Right hindlimb (tissue), 1 donor: ENCODE measurements at places on chromosomes 11 and 22.
A peak's percentile ranks its signal among the peaks of the same experiment; 100 is the strongest.

- DNase-seq: no peak
Observed at GRCh38 chr11:45304111-45304991, 18.2 kb upstream of the SYT13 start.

DNA sequence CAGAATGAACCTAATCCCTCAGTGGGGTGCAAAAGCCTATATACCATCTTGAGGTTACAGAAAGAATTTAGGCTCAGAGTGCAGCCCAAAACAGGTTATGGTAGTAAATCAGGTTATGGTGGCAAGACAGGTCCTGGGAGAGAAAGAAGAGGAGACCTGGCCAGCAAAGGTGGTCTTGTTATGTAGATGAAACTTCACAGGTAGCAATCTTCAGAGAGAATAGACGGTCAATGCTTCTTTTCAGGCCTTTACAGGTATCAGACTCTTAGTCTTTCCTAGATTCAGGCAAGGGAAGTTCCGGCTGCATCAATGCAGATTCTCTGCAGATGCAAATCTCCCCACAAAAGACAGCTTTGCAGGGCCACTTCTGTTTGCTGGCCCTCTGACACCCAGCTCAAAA is 45.8 kb upstream of the SORL1 start:
- DNase-seq: no peak

- no peak for DNase-seq
Observed at GRCh38 chr11:134157451-134157850, 66.3 kb downstream of the NCAPD3 start.

GRCh38 chr11:70032943-70033710 is 45.0 kb upstream of the ANO1 start:
- DNase-seq: no peak

GRCh38 chr11:69615545-69616278 is 25.2 kb upstream of the CCND1 start:
- DNase-seq: no peak

DNA sequence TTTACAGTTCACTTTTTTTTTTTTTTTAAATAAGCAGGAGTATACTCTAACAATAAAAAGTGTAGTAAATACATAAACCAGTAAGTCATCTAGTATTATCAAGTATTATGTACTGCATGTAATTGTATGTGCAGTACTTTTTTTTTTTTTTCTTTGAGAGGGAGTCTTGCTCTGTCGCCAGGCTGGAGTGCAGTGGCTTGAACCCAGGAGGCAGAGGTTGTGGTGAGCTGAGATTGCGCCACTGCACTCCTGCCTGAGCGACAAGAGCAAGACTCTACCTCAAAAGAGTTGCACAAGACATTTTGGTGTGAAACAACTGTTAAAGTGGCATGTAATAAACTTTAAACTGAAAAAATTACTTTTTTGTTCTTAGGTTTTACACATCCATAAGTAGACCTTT is 16.7 kb downstream of the BCL2L13 start:
- no peak for DNase-seq

DNA sequence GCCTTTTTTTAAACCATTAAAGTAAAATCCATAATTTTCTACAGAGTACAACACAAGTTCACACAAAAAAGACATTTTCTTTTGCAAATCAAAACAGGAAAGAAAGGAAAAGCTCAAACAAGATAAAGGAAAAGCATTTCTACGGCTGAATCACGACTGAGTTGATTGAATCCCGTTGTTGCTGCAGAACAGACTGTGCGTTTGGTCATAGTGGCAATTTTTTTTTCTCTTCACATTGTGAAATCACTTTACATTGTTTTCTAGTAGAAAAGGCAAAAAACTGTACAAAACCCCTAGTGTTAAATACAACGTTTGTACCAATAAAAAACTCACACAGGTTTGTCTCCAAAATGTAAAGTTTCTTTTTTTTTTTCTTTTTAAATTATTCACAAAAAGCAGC is 17.3 kb upstream of the RAPSN start:
- DNase-seq: no peak

DNA sequence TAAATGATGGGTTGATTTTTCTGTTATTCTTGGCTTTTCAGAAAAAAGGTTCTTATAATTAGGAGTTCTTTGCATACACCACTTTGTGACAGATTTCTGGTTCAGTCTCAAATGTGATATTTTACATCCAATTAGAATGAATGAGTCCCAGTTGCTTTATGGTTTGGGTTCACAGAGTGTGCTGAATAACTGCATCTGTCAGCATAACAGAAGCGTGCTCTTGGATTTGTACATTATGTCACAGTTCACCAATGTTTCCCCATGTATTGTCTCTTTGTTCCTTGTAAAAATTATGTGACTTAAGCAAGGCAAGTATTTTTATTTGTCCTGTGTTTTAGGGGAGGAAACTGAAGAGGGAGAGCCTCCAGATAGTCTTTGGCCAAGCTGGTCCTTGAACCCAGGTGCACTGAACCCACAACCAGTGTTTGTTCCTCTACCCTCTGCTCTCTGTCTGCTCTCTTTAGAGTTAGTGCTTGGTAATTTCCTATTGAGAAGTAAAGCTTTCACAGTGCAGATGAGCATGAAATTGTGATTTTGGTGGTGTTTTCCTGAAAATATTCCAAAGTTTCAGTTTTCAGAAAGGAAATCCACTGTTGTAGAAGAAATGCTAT is 107.5 kb downstream of the TBC1D22A start:
- no peak for DNase-seq

- DNase-seq: no peak
Observed at GRCh38 chr11:6596239-6596877, 7.1 kb downstream of the RRP8 start.

DNA sequence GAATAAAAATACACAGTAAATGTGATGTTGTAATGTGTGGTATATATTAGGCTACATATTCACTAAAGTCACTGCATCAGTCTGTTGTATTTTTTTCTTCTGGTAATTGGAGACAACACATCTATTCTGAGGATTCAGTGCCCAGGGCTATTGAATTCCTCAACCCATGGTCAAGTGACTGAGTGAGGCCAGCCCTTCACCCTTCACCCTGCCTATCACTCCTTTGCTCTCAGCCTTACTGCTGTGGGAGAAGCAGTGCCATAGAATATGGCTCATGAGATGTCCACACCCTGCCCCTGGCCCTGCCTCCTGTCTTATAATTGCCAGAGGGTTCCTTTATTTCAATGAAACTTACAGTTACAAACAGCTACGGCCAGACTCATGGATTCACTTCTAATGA is 295.6 kb downstream of the NTM start:
- DNase-seq: no peak

- no peak for DNase-seq
Observed at GRCh38 chr11:116976941-116977570, 121.2 kb downstream of the SIK3 start.

DNA sequence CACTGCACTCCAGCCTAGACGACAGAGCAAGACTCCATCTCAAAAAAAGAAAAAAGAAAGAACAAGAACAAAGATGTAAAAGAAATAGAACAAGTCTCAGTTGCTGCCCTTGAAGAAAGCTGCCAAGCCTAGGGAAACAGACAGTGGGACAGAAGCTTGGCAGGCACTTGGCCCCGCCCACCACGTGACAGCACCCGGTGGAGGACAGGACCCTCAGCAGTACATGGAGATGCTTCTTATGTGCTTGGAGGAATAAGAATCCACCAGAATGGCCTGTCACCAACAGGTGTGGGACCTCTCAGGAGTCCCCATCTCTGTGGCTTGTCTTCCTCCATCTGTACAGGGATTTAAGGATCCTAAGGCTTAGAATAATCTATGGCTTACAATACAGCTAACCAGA is 7.6 kb upstream of the TMPRSS6 start:
- DNase-seq: no peak

DNA sequence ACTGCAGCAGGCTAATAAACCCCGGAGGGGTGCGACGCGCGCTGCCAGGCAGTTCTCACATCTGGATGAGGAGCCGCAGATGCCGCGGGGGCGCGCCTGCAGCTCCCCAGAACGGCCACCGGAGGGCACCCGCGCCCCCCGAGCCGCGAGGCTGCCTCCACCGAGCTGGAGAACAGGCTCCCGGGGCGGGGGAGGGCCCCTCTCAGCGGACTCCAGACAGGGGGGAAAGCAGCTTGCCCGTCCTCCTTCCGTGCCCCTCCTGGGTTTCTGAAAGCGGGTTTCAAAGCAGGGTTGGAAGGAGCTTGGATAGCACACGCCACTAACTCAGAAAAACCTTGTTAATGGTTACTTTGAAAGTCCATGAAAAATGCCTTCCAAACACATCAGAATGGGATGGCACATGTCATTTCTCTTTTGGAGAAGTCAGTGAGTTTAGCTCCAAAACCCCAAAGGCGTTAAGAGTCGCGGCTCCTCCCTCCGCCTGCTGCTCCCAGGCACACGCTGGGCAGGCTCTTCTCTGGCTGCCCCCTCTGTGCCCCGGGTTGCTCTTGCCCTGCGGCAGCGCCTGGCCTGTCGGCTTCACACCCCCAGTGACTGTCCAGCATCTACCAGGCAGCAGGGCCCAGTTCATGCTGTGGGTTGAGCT is 317.8 kb downstream of the NTM start:
- peak; percentile 66 for DNase-seq

- no peak for DNase-seq
Observed at GRCh38 chr11:75350122-75350742, 1.2 kb downstream of the ARRB1 start.

- DNase-seq: peak; percentile 9
Observed at GRCh38 chr11:1233351-1234053, 10.6 kb downstream of the MUC5B start.

DNA sequence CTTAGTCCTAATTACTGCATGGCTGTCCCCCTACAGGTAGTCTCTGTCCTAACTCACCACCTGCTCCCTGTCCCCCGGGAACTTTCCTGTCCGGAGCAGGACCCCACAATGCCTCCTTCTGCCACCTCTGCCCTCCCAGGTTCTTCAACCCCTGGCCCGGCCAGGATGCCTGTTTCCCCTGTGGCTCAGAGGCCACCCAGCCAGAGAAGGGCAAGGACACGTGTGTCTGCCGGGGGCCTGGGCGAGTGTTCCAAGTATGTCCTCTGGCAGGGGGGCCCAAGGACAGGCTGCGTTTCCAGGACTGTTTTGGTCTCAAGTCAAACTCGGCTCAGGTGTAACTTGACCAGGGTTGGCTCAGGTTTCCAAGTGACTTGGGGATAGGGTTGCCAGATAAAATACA is 63.8 kb downstream of the BTG4 start:
- no peak for DNase-seq

DNA sequence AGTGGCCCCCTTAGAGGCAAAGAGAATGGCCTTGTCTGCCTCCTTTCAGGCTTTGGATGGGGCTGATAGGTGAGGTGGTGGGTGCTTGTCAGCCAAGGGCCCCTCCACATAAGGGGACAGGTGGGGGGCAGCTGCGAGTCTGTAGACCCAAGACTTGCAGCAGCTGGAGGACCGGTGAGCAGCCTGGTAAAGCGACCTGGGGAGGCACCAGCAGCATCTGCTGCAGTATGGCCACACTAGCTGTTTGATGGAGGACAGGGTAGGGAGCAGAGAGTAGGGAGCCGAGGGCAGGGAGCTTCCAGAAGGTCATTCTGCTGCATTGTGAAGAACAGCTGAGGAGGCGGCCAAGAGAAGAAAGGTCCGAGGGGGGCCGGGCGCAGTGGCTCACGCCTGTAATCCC is 16.8 kb upstream of the MRTFA start:
- no peak for DNase-seq

- peak; percentile 79 for DNase-seq
Observed at GRCh38 chr22:28051787-28052356, 132.8 kb upstream of the PITPNB start.

GRCh38 chr11:19323502-19323901 is 82.8 kb upstream of the E2F8 start:
- DNase-seq: no peak

DNA sequence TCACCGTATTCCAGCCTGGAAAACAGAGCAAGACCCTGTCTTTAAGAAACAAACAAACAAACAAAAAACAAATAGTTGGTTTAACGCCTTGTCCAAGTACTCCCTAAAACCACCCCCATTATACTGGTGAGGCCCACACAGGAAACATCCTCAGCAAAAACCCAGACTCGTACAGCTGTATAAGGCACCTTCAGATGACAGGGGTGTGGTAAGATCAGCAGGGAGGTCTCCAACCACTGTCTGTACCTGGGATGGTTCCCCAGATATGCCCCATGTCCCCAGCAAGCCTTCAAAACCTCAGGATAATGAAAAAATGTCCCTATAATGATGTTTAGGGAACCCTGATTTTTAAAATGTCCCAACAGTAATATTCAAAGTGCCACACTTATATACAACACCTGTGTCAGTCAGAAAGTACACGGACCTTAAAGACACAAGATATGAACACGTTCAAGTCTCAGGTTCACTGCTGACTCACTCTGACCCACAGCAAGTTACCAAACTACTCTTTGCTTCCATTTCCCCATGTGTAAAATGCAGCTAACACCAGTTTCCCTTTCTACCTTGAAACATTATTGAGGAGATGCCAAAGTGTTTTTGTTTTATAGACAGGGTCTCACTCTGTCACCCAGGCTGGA is 9.3 kb downstream of the SF3A1 start:
- DNase-seq: no peak
